Daoy (cell line): ENCODE measurements at places on chromosomes 5 and 9. TPM values are rescaled to one million over a fixed set of nuclear protein-coding genes. Genes with fewer than 3 reads are reported as not detected.

DNA sequence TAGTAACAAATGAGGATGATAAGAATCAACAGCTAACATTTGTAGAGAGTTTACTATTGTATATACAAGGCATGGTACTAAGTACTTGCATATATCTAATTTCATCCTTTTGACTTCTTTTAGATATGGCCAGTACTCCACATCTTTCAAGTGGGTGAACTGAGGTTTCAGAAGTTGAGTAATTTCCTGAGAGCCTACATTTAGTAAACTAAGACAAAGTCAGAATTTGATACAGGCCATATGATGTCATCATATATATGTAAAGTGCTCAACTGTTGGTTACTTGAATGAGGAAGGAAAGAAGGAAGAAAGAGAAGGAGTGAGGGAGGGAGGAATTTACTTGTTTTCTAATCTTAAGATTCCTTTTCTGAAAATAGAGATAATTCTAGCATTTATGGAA lies 52.8 kb downstream of the GRIA1 start:
- DNase-seq: no peak

Gene LCP2
- total RNA-seq: not detected in 2 replicates

Gene ZNF658
- 2.6 and 4.9 TPM in 2 replicates for total RNA-seq

DNA sequence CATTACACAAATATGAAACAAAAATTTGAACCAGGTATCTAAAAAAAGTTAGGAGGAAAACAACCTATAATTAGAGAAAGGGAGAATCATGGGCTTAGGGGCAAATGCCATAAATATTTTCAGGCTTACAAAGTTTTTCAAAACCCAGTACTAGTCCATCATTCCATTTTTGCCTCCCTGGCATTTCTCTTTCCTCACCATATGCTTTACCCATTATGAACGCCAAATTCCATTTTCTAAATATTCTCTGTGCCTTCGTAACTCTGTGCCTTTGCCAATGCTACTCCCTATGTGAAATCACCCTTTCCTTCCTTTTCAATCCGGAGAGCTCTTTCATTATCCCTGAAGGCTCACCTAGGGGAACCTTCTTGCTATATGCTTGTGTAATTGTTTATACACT lies 434.1 kb downstream of the ZSWIM6 start:
- DNase-seq: no peak

- peak; percentile 66 for DNase-seq
Observed at GRCh38 chr5:38922199-38922598, 76.4 kb downstream of the OSMR start.
